Suprapubic skin (tissue), 4 donors: ENCODE measurements at places on chromosomes 13 and 19. TPM values are rescaled to one million over a fixed set of nuclear protein-coding genes. Genes with fewer than 3 reads are reported as not detected.

Gene RFPL4AL1
- total RNA-seq = not detected

Gene FLT3LG
- 4.9 TPM for total RNA-seq

Gene THOP1
- total RNA-seq = 55.0 TPM

Gene UBL3
- 48.9 TPM for total RNA-seq

Gene CNFN
- 354 TPM for total RNA-seq

Gene CEBPG
- 63.0 TPM for total RNA-seq

Gene SULT2A1
- not detected for total RNA-seq

Gene ACP7
- 18.1 TPM for total RNA-seq

Gene LGALS4
- total RNA-seq = 0.39 TPM

Gene CYP4F8
- 15.1 TPM for total RNA-seq

Gene DIAPH3
- total RNA-seq = 3.0 TPM

Gene LRRC8E
- total RNA-seq = 15.2 TPM

Gene GRK1
- total RNA-seq = not detected

Gene LAIR1
- 1.9 TPM for total RNA-seq

Gene PRMT1
- total RNA-seq = 142 TPM

Gene OVOL3
- total RNA-seq = not detected

Gene DIRAS1
- total RNA-seq = 4.5 TPM

Gene NLRP7
- not detected for total RNA-seq

Gene ONECUT3
- not detected for total RNA-seq

Gene ZNF71
- 15.9 TPM for total RNA-seq

Gene LILRB3
- total RNA-seq = 0.34 TPM

Gene SLC15A1
- total RNA-seq = 64.3 TPM

Gene A1BG
- 1.0 TPM for total RNA-seq

Gene C19orf44
- total RNA-seq = 2.7 TPM

Gene FCER2
- total RNA-seq = not detected

Gene RAB4B
- total RNA-seq = 20.7 TPM

Gene VRK3
- total RNA-seq = 39.6 TPM

Gene TINCR
- total RNA-seq = 255 TPM

Gene PSG2
- not detected for total RNA-seq

Gene RUBCNL
- 0.57 TPM for total RNA-seq

Gene ATXN8OS
- not detected for total RNA-seq

Gene UQCRFS1
- total RNA-seq = 24.9 TPM

Gene PNMA8A
- 1.7 TPM for total RNA-seq

Gene KLK12
- 2.6 TPM for total RNA-seq

Gene RABAC1
- 75.2 TPM for total RNA-seq

Gene LENG8
- total RNA-seq = 80.4 TPM

Gene CD33
- total RNA-seq = 0.51 TPM

Gene TEX29
- total RNA-seq = not detected

Gene IZUMO1
- not detected for total RNA-seq

Gene TMEM259
- 165 TPM for total RNA-seq

Gene CACNG7
- total RNA-seq = not detected

Gene ATG4D
- 52.2 TPM for total RNA-seq

Gene PCSK4
- 3.5 TPM for total RNA-seq

Gene CCDC169
- not detected for total RNA-seq

Gene PSPC1
- 41.8 TPM for total RNA-seq

Gene LIPE
- total RNA-seq = 57.9 TPM

Gene FSD1
- total RNA-seq = not detected

Gene NR1H2
- 92.8 TPM for total RNA-seq

Gene COX7A1
- 7.9 TPM for total RNA-seq

Gene LGALS7
- total RNA-seq = 1,491 TPM

Gene C19orf81
- 19.8 TPM for total RNA-seq

Gene SBK2
- not detected for total RNA-seq

Gene PLIN4
- total RNA-seq = 21.2 TPM

Gene INSL3
- not detected for total RNA-seq

Gene C1QTNF9B
- 1.1 TPM for total RNA-seq

Gene ZNF560
- total RNA-seq = not detected

Gene LHFPL6
- 10.6 TPM for total RNA-seq

Gene CLEC11A
- total RNA-seq = 5.8 TPM

Gene ZNF724
- 3.9 TPM for total RNA-seq

Gene GPR4
- total RNA-seq = 0.49 TPM
